ENCODE measurements at places on chromosomes 2 and 18.

DNA sequence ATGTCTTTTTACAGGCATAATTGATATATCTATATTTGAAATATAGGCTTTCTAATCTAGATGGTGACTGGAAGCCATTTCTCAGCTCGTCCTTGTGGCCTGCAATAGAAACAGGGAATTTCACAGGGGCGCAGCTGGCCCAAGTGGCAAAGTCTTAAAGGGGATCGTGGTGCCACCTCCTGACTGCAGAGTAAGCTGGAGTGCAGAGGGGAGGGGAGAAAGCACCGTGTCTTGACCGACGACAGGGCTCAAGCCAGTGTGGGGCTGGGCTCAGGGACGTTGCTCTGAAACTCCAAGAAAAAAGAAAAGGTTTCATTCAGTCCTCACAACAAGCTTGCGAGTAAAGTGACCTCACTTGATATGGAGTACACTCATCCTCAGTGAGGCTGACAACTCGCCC lies 255.1 kb downstream of the DCDC2C start:
- no peak for DNase-seq

DNA sequence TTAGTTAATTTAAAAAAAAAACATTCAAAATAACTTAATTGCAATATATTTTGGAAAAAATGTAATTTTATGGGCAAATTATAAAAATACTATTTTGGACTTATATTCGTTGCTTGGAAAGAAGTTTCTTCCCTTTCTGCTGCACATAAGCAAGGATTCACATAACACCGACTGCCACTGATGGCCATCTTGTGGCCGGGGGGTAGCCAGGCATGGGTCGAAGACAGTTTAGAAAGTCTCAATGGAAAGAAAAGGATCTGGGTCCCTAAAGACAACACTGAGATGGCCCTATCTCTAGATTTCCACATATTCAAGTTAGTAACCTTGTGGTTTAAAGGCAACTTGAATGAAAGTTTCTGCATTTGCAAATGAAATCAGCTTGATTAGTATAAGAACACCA lies 318.6 kb downstream of the AKAIN1 start:
- no peak for DNase-seq

DNA sequence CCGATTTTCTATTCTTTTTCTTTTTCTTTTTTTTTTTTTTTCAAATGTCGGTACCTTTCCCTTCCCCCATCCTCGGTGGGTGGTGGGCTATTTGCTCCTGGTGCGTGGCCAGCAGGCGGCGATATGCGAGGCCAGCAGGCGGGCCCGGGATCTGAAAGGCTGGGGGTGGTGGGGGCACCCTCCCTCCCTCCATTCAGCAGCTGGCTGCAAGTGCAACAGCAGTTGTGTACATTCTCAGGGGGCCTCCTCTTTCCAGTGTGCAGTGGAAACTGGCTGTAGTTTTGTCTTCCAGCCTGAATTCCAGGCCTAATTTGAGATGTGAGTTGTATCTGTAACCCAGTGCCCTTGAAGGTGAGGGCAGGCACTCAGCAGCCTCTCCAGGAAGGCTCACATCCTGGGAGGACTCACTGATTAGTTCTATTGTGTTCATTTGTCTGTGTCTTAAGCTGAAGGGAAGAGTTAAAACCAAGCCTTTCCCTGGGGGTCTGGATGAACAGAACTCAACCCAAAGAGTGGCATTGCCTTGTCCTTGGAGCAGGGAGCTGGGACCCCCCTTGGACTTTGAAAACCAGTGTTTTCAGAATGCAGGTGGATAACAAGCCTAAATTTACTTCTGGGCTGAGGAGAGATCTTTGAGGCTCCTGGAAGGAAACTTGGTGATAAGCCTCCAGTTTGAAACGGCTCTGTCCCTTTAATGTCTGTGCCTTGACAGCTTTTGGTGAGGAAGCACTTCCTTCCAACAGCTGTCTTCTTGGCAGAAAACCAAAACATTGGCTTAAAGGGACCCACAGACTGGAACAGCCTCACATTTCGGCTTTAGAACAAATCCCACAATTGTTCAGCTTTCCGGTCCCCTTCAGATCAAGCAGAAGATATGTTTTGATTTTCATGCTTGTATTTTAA lies 3.3 kb downstream of the MYCN start:
- peak; percentile 57 for DNase-seq

DNA sequence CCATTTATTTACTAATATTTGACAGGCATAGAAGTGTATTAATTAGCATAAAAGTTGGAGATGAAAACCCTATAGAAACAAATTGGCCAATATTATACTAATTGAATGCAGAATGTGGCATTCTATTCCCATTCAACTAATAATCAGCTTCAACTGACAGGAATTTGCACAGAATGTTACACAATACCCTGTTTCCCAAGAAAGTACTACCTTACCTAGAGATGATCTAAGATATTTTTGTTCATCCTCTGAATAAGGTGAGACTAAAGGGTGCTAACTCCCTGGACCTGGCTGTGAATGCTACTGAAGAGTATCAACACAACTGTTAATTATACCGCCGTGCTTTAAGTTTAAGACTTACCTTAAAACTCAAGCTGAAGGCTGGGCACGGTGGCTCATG lies 28.9 kb downstream of the CEP68 start:
- no peak for DNase-seq

- no peak for DNase-seq
Measured at GRCh38 chr2:227665189-227665940, 1.2 kb upstream of the SCYGR5 start.

DNA sequence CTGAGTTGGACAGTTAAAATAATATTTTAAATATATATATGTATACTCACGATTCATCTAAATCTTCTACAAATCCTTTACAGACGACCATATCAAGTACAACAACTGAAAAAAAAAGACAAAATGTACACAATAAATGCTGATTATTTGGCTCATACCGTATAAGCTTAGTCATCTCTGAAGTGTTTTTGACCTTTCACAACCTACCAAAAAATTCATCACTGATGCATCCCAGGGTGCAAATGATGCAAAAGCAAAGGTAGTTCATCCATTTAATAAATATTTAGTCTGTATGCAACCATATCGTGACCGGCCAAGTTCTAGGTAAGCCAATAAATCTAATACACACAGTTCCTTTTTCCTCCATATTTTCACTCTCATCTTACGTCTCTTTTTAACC lies 1.1 kb downstream of the TMX3 start:
- DNase-seq = no peak

DNA sequence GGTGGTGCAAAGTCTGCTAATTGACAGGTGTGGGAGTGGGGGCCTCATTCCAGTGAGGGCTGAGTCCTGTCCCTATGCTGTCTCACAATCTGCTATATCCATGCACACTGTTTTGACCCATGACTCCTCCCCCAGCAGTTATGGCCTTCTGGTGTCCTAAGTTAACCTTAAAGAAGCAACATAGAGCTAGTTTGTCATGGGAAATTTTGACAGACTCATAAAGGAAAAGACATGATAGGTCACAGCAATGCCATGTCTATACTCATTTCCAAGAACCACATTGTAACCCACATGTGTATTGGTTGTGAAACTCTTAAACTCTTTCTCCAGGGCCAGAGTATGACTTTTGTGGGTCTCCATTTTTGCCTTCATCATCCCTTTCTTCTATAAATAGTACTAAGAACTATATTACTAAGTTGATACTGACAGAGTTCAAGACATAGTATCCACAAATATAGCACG lies 78.2 kb upstream of the SLC1A4 start:
- no peak for DNase-seq

- DNase-seq = no peak
Measured at GRCh38 chr2:132733094-132733493, 63.1 kb upstream of the LYPD1 start.

- DNase-seq = no peak
Measured at GRCh38 chr2:4291430-4291829, 588.1 kb downstream of the DCDC2C start.

DNA sequence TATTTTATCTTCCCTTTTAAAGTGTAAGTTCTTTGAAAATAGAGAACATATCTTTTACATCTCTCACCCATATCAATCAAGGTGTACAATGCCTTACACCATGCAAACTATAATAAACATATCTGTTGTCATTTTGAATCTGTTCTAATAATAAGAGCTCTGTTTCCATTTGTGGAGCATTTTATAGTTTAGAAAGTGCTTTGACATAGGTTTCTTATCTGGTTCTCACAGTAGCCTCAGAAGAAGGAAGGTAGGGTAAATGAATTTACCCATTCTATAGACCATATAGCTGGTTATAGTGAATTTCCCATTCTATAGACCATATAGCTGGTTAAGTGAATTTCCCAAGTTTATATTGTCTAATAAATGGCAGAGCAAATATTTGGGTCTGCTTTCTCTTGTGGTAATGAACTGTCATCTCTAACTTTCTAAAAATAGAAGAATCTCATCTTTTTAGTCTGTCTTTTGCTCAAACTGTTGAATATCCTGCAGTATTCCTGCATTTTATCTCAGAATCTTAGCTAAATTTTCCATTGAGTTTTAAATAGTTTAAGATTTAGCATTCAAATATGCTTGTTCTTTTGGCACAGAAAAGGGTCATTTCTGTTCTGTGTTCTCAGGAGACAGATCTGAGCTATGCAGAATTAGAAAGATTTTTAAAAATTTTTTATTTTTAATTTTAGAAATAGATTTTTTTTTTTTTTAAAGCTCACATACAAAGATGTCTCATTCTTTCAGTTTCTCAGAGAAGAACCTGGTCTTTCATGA lies 80.7 kb upstream of the STON1 start:
- DNase-seq = no peak

GRCh38 chr2:134146620-134147019 lies 107.3 kb upstream of the MGAT5 start:
- DNase-seq = no peak

GRCh38 chr18:32712860-32713259 lies 60.0 kb downstream of the KLHL14 start:
- no peak for DNase-seq

GRCh38 chr18:13175754-13176210 lies 42.8 kb upstream of the LDLRAD4 start:
- peak; percentile 1 for DNase-seq

- DNase-seq = no peak
Measured at GRCh38 chr2:195579776-195580555, 77.1 kb upstream of the SLC39A10 start.

- no peak for DNase-seq
Measured at GRCh38 chr2:161681046-161681445, 56.8 kb downstream of the SLC4A10 start.

DNA sequence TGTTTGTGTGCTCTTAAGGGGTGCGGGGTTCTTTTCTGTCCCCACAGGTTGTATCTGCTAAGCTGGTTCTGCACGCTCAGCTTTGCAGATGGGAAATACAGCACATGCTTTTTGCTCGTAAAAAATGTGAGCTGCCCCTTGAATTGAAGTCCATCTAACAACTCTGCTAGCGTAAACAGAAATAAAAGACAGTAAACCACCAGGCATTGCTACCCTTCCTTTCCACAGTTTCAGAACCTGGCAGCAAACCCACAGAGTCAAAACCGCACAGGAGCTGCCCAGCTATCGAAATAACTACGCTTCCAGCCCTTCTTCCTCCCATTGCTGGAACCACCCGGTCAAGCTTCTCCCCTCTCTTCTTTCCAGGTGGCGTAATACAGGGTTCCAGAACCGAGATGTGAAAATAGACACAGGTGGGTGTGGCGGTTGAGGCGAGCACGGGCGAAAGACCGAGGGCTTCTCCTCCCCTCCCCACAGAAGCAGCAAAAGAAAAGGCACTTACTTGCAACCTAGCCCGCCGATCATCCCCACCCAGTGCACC lies 479 bp downstream of the SCN9A start:
- DNase-seq = no peak

DNA sequence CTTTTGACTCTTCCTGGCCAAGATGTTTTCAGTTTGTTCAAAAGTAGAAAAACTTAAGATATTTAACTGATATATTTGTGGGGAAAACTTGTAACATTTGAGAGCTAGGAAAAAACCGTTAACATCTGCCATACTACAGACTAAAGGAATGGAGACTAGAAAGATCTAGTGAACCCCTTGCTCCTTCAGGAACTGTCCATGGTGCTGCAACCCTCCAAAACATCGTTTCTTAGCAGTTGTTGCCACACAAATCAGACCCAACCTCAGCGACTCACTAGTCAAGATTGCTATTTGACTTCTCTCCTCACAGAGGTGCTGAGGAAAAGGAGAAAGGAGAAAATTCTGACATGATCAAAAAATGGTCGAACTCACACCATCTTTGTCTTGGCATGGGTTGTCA lies 393.8 kb upstream of the LYPD1 start:
- no peak for DNase-seq

DNA sequence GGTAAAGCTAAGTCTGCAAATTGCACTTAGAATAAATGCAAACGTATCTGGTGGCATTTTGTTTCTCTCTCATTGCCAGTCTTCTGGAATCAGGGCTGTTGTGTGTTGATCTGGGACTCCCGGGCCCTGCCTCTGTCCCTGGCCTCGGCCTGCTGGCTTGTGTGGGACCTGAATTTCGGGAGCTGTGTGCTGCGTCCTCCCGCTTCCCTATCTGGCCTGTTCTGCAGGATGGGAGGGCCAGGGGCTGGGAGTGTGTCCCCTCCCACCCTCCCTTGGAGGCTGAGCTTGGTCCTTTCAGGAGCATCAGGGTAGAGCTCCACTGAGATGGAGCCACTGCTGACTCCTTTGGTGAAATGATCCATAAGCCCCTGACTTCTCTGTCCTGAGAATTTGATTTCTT lies 118.5 kb downstream of the ACKR3 start:
- no peak for DNase-seq

DNA sequence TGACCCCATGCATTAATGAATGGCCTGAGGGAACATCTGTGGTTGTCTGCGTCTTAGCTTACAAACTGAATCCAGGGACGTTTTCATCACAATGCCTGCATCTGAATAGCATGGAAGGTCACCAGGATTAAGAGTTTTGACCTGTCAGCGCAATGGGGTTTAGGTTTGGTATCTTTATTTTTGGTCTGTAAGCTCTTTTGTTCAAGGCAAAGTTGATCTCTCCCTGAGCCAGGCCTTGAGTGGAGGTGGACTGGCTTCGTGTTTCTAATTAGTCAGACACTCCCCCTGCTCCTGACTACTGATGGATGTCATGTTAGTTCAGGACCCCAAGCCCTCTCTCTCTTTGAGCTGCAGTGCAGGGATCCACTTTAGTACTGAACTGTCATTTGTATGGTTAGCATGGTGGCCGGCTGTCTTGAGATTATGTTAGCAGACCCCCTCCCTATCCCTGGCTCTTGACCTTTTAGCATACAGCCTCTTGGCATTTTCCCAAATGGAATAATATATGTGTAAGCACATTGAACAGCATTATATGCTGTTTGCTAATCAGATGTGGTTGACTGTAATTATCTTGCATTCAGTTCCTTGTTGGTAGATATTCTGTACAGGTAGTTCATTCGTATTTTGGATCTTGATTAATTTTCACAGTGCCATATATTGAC lies 59.2 kb downstream of the LYPD6 start:
- DNase-seq = no peak

DNA sequence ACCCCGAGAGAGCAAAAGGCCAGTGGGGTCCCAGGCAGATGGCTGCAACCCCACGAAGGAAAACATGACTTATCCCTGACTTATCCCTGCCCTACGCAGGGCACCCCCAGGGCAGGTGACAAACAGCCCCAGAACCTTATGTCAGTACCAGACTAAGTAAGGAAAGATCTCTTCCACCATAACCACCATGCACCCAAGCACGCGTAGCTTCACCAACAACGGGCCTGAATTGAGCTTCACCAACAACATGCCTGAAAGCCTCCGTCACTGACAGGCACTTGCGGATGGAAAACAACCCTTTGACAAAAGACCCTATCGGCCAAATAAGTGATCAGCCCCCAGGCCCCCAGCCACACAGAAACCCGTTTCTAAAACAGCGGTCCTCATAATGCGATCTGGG lies 34.1 kb downstream of the HDAC4 start:
- DNase-seq = no peak

GRCh38 chr18:53883771-53884170 lies 340.7 kb downstream of the MBD2 start:
- no peak for DNase-seq

Measured in K562 (cell line).